Islet precursor cell (in vitro differentiated cells): ENCODE measurements at places on chromosomes 5 and 9.
A peak's percentile ranks its signal among the peaks of the same experiment; 100 is the strongest.

DNA sequence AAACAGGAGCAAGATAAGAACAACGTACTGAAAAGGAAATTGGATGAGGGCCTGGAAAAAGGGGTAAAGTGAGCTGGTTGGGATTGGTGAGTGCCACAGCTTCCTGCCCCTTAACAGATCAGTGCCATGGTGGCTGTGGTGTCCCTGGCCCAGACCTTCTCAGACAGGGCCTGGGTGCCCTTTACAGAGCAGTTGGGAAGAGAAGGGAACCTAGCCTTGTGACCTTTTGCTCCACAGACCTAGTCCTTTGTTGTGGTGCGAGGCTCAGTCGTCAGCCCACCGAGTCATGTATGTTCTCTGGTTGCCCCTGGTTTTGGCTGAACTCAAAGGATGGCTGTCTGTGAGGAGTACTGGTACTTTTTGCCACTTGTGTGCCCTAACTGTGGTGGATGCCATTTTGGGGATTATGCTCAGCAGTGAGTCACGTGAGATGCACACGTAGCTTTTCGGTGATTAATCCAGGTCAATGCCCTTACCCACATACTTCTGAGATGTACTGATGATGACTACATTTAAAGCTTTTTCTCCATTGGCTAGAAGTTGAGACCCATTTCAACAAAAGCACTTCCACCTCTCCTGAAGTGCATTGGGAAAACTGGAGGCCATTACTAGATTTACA lies 48.4 kb downstream of the EXOSC2 start:
- DNase-seq = no peak

- DNase-seq = no peak
Observed at GRCh38 chr5:161530700-161531099, 15.8 kb downstream of the GABRB2 start.

- no peak for DNase-seq
Observed at GRCh38 chr9:87587864-87588263, 90.2 kb downstream of the DAPK1 start.

GRCh38 chr9:129285979-129286772 lies 108.1 kb upstream of the IER5L start:
- no peak for DNase-seq

- DNase-seq = peak; percentile 67
Observed at GRCh38 chr5:98770209-98770910, 3.1 kb upstream of the RGMB start.

DNA sequence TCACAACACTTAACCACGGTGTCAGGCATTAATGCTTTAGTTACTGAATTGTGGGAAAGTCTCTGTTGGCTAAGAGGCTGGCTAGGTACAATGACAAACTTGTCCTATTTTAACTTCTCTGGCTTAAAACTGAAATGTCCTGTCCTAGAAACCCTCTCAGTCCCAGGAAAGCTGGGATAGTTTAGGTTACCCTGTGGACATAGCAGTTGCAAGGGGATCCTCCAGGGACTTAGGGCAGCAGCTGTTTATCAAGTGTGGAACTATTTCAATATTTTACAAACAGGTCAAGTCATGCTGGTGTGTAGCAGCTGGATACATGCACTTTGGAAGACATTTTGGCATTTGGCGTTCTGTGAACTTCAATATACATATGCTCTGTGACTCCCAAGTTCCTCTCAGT lies 95.0 kb upstream of the ARRDC3 start:
- no peak for DNase-seq

DNA sequence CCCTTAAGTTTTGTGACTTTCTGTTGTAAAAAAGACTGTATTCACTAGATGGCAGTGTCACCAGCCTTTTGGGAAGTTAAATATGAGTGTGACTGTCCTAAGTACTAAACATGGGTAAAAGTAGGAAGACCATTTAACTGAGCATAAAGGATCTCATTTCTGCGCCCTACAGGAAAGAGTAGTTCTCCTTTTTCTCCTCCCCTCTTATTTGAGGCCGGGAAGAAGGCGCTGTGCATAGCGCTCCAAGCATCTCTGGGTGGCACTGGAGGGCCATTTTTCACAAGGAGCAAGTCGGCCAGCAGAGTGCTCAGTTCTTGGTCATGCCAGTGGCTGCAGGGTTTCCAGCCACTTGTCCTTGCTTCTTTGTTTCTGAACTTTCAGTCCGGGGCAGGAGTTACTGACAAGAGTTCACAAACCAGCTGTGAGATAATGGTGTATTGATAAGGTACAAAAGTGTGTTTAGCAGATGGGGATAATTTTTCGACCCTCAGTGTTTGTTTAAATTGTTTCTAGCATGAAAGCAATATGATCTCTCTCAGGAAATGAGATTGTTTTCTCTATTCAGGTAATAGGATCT lies 227.6 kb upstream of the DMRT1 start:
- peak; percentile 91 for DNase-seq

DNA sequence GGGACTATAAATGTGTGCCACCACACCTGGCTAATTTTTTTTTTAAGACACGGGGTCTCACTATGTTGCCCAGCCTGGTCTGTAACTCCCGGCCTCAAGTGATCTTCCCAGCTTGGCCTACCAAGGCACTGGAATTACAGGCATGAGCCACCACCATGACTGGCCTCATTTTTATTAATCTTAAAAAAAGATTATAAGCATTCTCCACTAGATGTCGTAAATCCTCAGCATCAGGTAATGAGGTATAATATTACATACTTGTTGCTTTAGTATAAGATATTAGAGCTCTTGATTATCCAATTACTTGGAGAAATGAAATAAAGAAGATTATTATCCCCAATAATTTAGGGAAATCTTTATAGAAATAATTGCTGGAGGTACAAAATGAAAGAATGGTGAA lies 78.2 kb upstream of the HTR1A start:
- DNase-seq = no peak
